ENCODE measurements at places on chromosomes 13 and 19.
A peak's percentile ranks its signal among the peaks of the same experiment; 100 is the strongest.

- DNase-seq, result peak; percentile 66
These were observed 755 bp upstream of the RAB3A start for GRCh38 chr19:18204394-18205199.

DNA sequence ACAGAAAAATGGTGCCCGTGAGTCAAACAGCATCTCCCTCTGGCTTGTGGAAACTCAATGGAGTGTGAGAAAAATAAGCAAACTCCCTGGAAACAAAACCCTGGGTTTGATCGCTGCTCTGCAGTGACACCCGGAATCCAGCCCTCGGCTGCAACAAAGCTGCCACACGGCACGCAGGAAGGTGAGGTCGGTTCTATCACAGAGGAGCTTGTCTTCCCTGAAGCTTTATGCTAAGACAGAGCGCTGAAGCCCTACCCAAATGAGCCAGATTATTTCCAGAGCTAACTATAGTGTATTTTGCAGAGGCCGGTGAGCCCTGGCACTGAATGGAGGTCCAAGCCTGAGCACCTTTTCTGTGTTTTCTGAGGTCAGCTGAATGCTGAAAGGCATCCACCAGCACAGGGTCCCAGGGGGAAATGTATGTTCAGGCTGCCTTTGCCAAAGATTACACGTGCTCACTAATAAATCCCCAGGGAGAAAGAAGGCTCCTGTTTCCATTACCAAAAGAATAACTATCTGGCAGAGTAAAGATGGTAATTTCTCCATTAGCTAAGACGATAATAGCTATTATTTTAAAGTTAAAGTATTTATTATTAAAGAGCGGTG, 77.8 kb downstream of the TSHZ3 start:
- no peak for DNase-seq

- no peak for DNase-seq
These were observed 62.9 kb downstream of the RASA3 start for GRCh38 chr13:114069376-114070097.

- no peak for DNase-seq
These were observed 760.4 kb downstream of the SLITRK1 start for GRCh38 chr13:83121896-83122295.

DNA sequence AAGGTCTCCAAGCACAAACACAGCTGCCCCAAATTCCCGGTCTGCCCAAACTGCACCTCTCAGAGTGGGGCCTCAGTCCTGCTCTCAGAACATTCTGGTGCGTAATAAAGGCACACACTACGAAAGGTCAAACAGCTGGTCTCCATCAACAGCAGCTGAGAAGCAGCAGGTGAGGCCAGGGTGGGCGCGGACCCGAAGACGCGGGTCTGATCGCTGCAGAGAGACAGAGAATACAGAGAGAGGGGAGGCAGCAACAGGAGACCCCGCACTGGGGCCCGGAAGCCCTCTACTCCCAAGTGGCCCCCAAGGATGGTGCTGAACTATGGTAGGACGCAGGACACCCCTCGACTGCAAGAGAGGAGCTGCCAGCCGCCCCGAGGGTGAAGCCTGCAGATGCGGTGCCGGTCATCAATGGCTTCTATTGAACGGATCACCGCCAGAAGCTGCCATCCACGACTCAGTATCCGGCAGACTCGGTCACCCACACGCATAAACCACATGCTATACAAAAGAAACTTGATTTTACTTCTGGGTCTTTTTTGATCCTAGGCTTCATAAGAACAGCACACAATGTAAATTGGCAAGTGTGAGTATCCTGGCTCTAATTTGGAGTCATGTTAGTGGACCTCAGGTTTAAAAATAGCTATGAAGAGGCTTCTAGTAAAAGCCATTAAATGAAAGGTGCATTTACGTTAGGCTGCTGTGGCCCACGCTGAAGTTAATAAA, 33.4 kb downstream of the STK24 start:
- DNase-seq, result no peak

- no peak for DNase-seq
These were observed 3.0 kb upstream of the NCCRP1 start for GRCh38 chr19:39193803-39194202.

DNA sequence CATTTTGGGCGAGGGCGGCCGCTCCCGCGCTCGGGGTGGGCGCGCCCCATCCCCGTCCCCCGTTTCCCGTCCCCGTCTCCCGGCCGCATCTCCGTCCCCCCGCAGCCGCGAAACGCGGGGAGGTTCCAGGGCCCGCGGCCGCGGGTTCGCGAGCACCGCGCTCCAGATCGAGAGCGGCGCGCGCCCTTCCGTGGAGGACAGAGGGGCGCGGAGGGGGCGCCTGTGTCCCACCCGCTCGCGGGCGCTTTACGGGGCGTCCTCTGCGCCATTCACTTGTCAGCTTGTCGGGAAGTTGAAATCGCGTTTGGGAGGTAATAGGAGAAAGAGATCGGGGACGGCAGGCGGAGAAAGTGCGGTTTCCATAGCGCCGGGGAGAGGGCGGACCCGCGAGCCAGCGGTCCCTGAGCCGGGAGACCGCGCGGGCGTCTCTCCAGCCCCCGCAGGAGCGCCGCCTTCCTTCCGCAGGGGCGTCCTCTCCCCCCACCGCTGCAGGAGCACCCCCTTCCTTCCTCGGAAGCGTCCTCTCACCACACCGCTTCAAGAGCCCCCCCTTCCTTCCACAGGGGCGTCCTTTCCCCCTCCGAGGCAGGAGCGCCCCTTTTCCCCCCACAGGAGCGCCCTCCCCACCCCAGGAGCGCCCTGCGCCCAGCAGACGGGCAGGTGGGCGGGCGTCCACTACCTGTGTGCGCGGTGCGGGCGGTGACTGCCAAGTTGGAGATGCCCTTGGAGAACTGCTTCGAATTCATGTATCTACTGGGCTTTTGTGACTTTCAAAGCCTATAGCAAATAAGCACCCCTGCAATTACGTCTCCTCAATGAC, 962 bp upstream of the IRS2 start:
- DNase-seq, result peak; percentile 59

GRCh38 chr13:75021151-75021550, 460.8 kb downstream of the TBC1D4 start:
- no peak for DNase-seq

- no peak for DNase-seq
These were observed 22.9 kb downstream of the CCL25 start for GRCh38 chr19:8075158-8076074.

GRCh38 chr19:50974702-50975556, 5.5 kb upstream of the KLK6 start:
- no peak for DNase-seq

DNA sequence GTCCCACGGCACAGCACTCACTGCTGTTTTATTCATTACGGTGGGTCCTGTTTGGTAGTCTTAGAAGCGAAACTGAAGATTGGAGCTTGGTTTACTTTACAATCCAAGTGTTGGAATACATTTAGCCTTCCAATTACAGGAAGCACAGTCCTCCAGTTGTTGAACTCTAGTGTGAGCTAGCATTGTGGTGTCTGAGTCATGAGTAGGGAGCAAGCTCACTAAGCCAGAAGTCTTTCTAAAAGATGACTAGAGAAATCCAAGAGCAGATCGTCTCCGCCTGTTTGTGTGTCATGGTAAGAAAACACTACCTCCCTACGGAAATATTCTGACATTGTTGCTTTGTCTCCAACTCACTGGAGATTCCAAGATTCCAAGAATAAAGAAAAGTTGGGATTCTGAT, 10.1 kb upstream of the SHISA2 start:
- DNase-seq, result no peak

- peak; percentile 70 for DNase-seq
These were observed 74.5 kb upstream of the RAP2A start for GRCh38 chr13:97359181-97360057.

DNA sequence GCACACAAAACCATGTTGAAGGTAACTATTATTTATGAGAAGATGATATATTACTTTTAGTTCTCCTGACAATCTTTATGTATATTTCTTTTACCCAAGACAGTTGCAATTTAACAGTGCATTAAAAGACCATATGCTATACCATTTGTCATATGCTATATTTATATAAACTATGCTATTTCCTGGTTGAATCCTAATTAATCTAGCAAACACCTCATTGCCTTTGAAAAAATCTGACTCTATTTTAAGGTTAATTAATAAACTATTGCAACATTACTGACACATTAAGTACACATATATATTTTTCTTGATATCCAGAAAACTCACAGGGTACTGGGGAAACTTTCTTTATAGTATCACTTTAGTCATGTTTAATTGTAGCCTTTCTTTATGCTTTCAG, 649.4 kb upstream of the PCDH20 start:
- DNase-seq, result no peak

- peak; percentile 1 for DNase-seq
These were observed 25.2 kb upstream of the ZNF845 start for GRCh38 chr19:53308339-53308811.

DNA sequence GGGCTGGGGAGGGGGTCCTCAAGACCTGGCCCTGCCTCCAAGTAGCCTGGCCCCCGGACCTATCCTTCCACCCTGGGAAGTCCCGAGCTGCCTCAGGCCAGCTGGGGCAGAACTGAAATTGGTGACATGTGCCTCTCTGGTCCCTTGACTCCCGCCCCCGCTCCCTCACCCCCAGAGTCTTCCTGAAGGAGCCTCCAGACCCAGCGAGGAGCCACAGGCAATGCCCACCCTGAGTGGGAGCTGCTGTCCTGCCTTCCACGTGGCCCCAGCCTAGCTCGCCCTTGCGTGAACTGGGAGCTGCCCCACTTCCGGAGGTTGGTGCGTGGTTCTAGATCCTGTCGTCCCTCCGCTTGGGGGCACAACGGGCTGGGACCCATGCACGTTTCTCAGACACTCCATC, 34.6 kb downstream of the CEBPA start:
- no peak for DNase-seq

DNA sequence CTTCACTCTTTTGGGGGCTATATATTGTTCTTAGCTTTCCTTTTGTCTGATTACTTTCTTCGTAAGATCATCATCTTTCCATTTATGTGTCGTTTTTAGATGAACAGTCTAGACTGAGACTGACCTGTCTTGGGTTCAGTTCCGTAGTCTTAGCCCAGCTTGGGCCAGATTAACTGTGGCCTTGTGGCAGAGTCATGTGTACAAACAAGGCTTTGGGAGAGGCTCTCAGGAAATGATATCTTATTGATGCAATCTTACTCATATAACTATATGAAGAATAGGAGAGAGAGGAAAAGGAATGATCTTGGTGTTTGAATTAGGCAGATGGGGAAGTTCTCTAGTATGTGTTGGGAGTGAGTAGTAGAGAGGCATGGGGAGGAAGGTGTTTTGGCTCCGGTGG, 6.8 kb upstream of the ERCC5 start:
- no peak for DNase-seq

- DNase-seq, result peak; percentile 56
These were observed 17.0 kb upstream of the PRR20A start for GRCh38 chr13:57123681-57124080.

DNA sequence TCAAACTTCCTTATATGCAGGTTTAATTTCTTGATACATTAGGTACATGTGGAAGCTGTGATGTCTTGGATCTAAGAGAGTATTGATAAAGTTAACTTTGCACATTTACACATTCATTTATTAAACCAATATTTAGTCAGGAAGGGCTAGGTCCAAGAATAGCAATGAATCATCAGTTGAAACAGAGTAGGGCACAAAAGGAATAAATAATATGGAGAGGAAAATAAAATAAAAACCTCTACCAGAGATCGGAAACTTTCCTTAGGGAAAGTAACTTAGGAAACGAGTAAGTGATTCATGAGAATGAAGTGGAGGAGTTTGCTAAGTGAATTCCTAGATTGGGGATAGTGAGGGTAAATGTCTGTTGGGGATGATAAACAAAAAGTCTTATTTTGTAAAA, 259.4 kb upstream of the DACH1 start:
- no peak for DNase-seq

DNA sequence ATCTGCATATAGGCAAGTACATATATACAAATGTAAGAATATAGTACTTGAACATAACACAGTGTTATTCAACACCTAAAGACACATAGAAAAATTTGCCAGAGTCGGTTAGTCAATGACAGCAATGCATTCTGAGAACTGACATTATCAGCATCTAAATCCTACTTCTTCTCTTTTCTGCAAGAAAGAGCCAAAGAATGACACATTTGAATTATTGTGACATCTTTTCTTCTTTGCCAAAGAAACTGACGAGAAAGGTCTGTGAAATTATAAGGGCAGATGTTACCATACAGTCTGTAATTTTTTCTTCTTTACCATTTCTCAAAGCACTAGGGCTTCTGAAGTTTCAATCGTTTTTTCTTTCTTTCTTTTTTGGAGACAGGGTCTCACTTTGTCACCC, 350.9 kb upstream of the NBEA start:
- no peak for DNase-seq

DNA sequence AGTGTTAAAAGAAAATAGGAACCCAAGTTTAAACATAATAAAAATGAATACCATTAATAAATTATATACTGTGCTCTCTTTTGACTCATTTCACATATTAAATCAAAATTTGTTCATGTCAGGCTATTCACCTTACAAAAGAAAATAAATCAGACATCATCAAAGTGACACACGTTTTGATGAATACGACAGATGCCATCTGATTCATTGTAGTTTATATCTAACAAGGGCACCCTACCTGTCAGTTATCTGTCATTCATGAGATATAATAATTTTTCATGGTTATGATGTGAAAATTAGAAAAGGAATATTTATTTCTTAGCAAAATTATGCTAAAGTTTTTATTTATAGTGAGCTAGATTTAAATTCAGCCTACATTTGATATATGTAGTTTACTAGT, 188.1 kb upstream of the PCDH17 start:
- no peak for DNase-seq

DNA sequence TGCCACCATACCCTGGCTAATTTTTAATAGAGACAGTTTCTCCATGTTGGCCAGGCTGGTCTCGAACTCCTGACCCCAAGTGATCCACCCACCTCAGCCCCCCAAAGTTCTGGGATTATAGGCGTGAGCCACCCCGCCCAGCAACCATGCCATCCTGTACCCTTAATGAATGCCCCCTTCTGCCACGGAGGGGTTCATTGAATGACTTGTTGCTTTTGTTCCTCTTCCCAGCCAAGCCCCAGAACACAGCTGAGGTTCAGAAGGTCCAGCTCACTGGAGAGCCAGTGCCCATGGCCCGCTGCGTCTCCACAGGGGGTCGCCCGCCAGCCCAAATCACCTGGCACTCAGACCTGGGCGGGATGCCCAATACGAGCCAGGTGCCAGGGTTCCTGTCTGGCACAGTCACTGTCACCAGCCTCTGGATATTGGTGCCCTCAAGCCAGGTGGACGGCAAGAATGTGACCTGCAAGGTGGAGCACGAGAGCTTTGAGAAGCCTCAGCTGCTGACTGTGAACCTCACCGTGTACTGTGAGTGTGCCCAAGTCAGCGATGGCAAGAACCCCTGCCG, 6.0 kb downstream of the PVR start:
- no peak for DNase-seq

Measured in NCI-H1092 (cell line).